NCI-H446 (cell line): ENCODE measurements at places on chromosomes 4 and X.

DNA sequence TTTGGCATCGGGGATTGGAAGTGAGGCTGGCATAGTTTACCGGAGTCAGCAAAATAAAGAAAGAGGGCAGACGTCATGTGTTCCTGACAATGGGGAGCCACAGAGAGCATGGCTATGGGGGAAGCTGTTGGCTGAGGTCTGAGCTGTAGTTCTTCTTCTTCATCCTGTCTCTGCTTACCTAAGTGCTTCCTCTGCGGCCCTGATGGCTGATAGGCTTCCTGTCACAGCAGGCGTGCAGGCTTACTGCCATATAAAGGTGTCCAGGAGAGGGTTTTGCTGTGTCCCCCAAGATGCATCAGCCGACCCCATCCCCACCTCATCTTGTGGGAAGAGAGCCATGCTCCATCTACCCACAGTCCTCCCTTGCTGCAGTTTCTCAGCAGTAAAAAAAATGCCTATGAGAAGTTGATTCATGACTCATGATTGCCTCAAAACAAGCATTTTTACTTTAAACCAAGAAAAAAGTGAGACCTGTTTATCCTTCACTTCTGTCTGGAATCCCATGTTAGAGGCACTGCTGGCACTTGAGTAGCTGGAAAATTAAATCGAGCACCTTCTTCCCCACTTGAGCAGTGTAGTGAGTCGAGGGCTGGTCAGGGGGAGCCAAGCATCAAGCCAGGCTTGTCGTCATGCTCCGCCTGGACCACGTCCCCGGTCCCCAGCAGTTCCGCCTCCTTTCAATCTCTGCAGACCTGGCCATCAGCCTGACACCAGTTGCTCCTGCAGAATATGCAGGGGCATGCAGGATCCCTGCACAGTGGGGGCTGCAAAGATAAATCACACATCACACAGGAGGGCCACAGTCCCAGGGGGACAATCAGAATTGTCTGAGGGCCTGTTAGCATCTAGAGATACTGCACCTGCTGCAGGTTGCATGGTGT is 237.8 kb downstream of the EVC2 start:
- no peak for DNase-seq

GRCh38 chr4:87092389-87093141 is 127.9 kb downstream of the KLHL8 start:
- DNase-seq, result peak; percentile 40

GRCh38 chr4:9936129-9936644 is 85.1 kb downstream of the SLC2A9 start:
- DNase-seq, result no peak

- no peak for DNase-seq
Measured at GRCh38 chrX:70907900-70908299, 611 bp downstream of the TEX11 start.

DNA sequence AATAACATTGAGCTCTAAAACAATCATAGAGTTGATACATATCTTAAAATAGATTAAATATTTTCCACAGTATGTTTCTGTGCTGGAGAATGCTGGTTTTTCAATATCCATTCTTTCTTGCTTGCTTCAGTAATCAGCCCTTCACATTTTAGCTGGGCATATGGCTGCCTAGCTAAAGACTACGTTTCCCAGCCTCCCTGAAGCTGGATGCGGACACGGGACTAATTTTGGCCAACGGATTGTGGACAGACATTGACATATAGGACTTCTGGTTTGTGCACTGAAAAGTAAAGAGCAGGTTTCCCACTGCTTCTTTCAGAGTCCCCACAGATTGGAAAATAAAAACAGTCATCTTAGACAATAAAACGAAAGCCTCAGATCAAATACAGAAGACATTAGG is 97.3 kb downstream of the COL25A1 start:
- DNase-seq, result no peak

GRCh38 chr4:27206009-27206408 is 345.4 kb downstream of the STIM2 start:
- no peak for DNase-seq

- DNase-seq, result no peak
Measured at GRCh38 chrX:142998447-142999198, 27.1 kb upstream of the SPANXN4 start.

DNA sequence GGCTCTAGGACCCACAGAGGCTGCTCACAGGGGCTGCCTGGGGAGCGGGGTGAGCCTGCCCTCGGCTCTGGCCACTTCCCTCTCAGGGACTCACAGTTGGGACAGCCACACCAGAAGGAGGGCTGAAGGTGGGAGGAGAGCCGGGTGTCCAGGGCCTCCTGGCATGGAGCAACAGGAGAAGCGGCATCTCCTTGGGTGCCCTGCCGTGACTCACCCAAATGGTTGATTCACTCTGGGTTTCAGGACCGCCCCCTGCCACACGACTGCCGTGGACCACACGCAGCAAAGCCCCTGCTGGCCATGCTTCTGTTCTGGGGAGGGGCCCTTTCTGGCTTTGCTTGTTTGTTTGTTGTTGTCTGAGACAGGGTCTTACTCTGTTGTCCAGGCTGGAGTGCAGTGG is 86.0 kb upstream of the AFAP1 start:
- no peak for DNase-seq

DNA sequence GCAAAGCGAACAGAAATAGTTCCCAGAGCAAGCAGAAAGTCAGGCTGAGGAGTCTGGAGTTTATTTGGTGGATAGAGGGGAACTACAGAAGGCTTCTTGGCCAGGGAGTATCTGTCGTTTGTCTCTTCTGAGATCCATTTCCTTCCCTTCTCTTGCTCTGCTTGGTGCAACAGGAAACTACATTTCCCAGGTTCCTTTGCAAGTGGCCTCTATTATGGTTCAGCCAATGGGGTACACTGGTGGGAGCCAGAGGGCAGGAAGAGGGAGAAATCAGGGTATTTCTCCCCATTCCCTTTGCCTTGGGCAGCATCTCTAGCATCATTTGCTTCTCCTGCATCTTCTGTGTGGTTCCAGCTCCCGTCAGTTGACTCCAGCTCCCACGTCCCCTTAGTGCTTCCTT is 142.1 kb downstream of the BCOR start:
- DNase-seq, result no peak

DNA sequence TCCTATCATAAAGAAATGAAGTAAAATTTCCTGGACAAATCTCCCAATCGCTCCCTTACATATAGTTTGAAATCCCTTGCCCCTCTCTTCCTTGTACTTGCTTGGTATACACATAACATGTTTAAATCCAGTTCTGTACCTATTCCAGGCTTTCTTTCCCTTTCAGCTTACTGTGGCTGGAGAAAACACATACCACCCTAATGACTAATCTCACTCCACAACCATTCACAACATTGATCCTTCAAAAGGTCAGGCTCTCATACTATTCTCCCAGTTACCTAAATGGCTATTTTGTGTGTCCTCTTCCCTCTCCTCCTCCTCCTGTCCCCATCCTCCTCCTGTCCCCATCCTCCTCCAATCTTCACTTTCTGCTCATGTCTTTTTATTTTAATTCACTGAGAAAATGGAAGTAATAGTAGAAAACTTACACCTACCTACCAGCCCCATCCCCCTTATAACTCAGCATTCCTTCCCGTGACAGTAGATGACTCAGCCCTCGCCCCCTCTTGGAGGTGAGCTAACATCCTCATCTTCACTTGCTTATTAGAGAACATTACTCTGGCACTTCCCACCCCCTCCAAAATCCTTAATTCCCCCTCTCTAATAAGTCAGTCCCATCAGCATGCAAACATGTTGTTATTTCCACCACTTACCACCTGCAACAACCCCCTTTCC is 77.5 kb downstream of the IL15 start:
- DNase-seq, result no peak

DNA sequence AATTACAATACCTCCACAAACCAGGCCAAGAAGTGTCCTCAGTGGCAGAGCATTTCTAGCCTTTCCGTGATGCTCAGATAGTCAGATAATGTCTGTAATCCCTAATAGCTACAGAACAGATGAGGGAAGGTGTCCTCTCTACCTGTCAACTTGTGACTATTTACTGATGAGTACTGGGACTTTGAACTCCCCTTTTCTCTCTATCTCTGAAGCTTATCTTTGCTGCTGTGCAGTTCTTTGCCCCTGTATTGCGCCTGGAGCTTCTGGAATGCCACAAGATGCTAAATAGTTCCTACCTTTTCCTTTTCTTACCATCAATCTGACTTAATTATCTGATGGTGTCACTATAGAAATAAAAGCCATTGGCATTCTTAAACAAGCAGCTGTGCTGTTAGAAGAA is 30.5 kb downstream of the FGF2 start:
- no peak for DNase-seq

DNA sequence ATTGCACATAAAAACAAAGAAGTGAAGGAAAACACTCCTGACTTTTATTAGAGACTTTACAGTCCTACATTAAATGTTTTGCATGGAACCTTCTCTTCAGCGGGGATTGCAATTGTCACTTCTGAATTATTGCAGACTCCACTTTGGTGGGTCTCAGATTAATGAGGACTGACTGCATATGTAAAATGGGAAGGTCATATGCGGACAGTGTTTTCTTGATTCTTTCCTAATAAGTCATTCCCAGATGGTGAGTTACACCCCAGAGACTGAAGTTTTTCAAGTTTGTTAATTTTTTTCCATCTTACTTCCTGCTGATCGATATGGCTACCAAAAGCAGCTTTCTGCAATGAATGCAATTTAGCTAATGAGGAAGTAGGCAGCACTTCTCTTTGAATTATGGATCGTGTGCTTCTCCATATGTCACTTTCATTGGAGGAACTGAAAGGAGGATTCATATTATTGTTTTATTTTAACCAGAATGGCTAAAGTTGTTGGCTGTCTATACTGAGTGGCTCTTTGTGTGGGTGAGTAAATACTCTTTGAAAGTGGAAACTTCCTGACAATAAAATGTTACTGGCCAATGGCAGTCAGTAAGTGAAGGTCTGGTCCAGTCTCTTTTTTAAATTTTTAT is 119.3 kb upstream of the CLNK start:
- DNase-seq, result no peak

DNA sequence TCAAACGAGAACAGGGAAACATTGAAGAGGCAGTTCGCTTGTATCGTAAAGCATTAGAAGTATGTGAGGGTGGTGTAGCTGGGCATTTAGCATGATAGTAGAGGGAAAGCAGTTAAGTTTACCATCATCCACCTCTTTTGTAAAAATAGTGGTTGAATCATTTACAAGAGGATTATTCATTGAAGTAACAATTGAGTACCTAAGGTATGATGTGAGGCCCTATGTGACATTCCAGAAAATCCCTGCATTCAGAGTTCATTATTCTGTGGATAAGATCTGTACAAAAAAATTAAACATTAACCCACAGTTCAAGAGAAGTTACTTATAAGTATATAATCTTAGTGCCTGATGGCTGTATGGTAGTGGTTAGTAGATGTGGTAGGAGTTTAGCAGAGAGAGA is 22.2 kb upstream of the GCNA start:
- DNase-seq, result no peak

- DNase-seq, result no peak
Measured at GRCh38 chr4:187827631-187828030, 167.9 kb upstream of the ZFP42 start.

- no peak for DNase-seq
Measured at GRCh38 chr4:121789960-121790829, 10.9 kb upstream of the EXOSC9 start.

GRCh38 chr4:3480528-3481112 is 17.5 kb downstream of the DOK7 start:
- no peak for DNase-seq

DNA sequence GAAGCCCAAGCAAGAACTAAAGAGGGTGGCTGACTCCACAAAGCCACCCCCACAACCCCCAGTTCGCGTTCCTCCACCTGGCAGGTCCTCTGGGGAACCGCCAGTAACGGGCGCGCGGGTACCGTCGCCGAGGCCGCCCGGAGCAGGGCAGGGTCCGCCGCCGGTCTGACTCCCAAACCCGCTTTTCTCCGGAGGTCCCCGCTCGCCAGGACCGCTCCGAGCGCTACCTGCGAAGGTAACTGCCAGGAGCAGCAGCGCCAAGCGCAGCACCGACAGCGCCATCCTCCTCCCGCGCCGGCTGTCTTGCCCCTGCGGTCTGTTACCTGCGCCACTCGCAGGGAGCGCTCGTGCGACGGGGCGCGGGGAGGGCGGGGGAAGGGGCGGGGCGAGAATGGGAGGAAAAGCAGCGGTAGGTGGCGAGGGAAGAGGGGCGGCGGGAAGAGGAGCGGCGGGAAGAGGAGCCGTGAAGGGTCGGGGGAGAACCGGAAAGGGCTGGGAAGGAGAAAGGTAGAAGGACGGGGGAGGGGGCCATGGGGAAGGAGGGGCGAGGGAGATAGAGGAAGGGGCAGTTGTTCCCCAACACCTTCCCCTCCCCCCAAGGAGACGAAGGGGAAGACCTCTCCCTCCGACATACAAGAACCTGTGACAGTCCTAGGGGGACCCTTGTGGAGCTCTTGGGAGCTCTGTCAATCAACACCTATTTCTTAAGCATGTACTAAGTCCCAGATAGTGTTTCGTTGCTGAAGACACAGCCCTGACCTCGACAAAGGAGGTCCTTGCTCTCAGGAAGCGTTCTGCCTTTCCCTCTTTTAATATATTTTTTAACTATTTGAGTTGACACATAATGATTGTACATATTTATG is at the start of gene SPINK2:
Gene SPINK2 (minus strand): TSS at position 321 of the 863 bp plus-strand sequence. CDS start 39 bp downstream, at position 282.
- no peak for DNase-seq

DNA sequence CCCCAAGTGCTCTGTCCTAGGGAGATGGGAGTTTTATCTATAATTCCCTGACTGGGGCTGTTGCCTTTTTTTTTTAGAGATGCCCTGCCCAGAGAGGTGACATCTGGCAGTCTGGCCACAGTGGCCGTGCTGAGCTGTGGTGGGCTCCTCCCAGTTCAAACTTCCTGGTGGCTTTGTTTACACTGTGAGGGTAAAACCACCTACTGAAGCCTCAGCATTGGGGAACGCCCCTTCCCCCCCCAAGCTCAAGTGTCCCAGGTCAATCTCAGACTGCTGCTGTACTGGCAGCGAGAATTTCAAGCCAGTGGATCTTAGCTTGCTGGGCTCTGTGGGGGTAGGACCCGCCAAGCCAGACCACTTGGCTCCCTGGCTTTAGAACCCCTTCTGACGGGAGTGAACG is 38.3 kb upstream of the CBLL2 start:
- DNase-seq, result no peak

DNA sequence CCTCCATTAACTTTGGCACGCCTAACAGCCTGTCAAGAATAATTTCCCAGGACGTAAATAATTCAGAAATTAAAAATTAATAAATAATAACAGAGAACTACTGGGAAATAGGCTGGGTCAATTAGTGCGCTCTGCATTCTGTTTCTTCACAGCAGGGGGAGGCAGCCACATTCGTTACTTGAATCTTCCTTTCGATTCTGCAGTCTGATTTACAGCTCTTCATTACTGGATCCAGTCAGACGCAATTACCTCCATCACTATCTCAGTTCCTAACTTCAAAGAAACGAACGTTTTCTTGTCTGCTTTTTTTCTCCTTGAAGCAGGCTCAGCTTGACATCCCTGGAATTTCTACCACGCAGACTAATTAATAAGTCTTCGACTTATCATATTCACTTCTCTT is 9.0 kb upstream of the RPL34 start:
- no peak for DNase-seq
